Adipose tissue (tissue), 3 donors: ENCODE measurements at places on chromosomes 11 and 22. TPM values are rescaled to one million over a fixed set of nuclear protein-coding genes. Genes with fewer than 3 reads are reported as not detected.

OR8B2 gene
- polyA plus RNA-seq = not detected

WNT7B gene
- polyA plus RNA-seq = not detected

MRGPRX3 gene
- not detected for polyA plus RNA-seq

FOLH1 gene
- 3.6 TPM for polyA plus RNA-seq

RBMXL2 gene
- polyA plus RNA-seq = not detected

VSTM5 gene
- polyA plus RNA-seq = not detected

NRGN gene
- 1.2 TPM for polyA plus RNA-seq

CREB3L1 gene
- polyA plus RNA-seq = 5.8 TPM

CASP1 gene
- polyA plus RNA-seq = 22.2 TPM

SLC25A18 gene
- 7.6 TPM for polyA plus RNA-seq

IGLL1 gene
- polyA plus RNA-seq = not detected

TMPRSS13 gene
- 1.5 TPM for polyA plus RNA-seq

RHOG gene
- 30.4 TPM for polyA plus RNA-seq

FOSL1 gene
- polyA plus RNA-seq = 100 TPM

MUC6 gene
- polyA plus RNA-seq = 10.6 TPM

DNAJC4 gene
- polyA plus RNA-seq = 42.8 TPM

SAA2 gene
- polyA plus RNA-seq = 920 TPM

ACR gene
- polyA plus RNA-seq = 0.25 TPM

MOV10L1 gene
- polyA plus RNA-seq = 0.92 TPM

ZNF214 gene
- 0.90 TPM for polyA plus RNA-seq

MIOX gene
- polyA plus RNA-seq = 0.38 TPM
